Forelimb muscle (tissue), 1 donor: ENCODE measurements at places on chromosomes 5 and 9. TPM values are rescaled to one million over a fixed set of nuclear protein-coding genes. Genes with fewer than 3 reads are reported as not detected.

DNA sequence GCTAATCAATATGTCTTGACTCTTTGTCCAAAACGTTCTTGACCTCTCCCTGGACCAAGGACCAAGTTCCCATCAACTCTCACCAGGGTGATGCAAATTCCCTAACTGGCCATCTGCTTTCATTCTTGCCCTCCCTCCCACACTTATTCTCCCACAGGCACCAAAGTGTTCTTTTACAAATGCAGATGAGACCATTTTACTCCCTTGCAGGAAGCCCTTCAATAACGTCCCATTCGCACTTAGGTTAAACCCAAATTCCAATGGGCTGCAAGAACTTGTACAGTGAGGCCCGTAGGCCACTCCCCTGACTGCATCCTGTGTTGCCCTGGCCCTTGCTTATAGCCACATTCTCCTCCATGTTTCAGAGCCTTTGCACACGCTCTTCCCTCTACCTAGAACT is 7.3 kb downstream of the ARAP3 start:
- no peak for DNase-seq

- no peak for DNase-seq
Measured at GRCh38 chr5:142717582-142718215, 31.8 kb upstream of the FGF1 start.

Gene MLANA
- 0.80 TPM for polyA plus RNA-seq

GRCh38 chr5:170393958-170394357 is 4.8 kb upstream of the KCNMB1 start:
- DNase-seq, result no peak

DNA sequence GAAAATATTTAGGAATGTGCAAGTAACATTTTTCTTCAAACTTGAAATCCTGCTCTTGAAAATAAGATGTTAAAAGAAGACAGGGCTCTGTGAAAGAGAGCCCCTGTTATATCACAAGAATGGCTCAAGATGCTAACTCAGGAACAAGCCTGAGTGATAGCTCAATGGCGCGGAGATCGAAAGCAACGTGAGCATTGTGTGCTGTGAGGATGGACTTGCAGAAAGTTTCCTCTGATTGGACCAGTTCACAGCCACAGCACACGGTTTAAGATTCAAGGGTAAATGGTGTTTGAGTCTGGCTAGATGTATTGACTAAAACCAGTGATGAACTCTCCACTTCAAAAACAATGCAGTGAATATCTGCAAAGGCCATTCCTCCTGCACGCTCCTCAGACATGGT is 2387.0 kb downstream of the MAT2B start:
- DNase-seq, result no peak

DNA sequence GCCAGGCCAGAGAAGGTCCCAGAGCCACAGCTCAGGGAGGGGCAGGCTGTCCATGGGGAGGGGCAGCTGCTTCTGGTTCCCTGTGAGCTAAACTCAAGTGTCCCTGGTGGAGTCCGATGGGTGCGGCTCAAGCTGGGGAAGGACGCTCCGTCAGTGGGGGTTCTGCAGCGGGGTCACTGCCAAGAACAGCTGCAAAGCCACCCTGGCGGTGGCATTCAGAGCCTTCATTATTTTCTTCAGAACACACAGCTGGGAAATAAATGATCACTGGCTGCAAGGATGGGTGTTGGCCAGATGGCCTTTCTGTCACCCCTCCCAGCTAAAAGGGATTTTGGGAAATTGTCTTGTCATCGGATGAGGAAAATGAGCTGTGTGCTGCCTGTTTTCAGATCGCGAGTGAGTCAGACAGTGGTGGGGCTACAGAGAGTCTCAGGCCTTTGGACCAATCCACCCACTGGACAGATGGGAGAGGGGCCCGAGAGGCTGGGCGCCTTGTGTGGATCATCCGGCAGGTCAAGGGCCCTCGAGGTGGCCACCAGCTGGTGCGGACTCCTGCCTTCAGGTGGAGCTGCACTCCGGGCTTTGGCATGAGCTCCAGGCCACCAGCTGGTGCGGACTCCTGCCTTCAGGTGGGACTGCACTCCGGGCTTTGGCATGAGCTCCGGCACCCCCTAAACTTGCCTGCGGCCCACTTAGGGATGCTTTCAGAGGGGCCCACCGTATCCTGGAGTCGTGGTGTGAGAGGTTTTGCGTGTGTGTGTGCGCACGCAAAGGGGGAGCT is 17.9 kb upstream of the GFPT2 start:
- DNase-seq, result no peak

GRCh38 chr9:77016526-77017504 is 2.6 kb upstream of the FOXB2 start:
- DNase-seq, result no peak

DNA sequence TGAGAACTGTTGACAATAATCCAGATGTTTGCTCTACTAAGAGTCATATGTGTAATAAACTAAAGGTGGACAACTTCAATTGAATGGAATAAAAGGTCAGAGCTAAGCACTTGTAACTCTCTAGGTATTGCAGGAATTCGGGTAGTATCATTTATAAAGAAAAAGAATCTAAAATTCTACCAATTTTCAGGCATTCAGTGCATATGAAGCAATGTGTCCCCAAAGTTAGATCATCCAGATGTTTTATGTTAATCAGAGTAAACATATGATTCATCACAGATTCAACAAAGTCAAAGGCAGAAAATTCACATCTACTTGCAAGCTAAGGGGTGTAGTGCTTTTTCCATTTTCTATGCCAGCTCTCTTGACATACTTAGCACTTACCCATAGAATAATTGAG is 477.1 kb downstream of the PDE4D start:
- DNase-seq, result no peak

DNA sequence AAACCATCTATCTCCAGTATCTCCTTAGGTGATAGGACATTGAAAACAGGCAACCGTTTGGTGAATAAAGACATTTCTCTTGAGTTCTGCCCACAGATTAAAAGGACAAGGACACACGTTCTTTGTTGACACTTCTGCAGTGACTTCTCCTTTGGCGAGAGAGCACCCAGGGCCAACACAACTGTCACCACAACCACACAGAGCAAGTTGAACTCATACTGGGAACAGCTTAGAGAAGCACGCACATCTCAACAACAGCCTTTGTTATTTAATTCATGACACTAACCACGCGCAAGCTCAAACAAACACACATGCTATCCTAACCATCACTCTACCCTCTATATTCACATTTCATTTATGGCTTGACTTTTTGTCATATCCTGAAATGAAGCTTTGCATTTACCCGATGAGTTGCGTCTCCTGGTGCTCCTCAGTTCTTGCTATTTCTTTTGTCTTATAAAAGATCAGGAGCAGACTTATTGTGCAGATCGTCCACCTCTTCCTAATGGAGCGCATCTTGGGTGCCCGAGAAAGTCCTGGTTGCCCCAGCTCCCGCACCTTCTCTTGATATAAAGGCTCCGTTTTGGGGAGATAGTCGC is 543 bp downstream of the ST8SIA4 start:
- DNase-seq, result no peak

DNA sequence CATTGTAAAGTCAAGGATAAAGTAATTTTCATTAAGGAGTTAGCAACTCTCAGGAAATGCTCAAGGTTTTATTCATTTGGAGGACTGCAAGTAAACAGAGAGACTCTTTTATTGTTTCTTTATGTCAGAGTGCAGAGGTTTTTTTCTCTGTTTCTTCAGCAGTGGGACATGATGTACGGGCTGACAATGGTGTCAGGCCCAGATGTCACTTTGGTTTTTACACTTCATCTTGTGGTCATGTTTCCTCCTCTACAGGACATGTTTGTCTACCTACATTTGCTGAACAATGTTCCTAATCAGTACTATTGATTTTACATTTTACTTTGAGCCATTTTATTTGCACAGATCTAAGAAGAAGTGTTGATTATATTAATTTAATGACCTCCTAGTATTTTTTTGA is 72.8 kb upstream of the PARP8 start:
- DNase-seq, result no peak

Gene ARHGEF37
- 4.3 TPM for polyA plus RNA-seq

GRCh38 chr9:109652971-109653370 is 127.0 kb upstream of the PALM2AKAP2 start:
- DNase-seq, result no peak
